ENCODE measurements at places on chromosomes 2 and 18.

- DNase-seq, result peak; percentile 4
Observed at GRCh38 chr2:19643117-19643518, 258.7 kb downstream of the TTC32 start.

DNA sequence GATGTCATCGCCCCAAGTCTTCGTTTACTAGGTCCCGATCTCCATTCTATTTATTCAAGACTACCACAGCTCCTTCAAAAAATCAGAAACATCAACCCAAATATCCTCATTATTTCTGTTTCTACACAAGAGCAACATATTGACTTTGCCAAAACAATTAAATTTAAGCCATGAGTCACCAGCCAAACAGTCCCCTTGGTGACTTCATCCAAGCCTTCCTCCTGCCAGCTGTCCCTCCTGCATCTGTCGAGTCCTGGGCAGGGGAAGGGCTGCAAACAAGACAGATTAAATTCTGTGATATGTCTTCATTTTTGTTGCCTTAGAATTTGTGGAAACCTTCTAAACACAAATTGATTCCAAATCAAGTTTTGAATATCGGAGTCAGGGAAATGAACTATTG, 110.3 kb downstream of the SP3 start:
- DNase-seq, result peak; percentile 71

DNA sequence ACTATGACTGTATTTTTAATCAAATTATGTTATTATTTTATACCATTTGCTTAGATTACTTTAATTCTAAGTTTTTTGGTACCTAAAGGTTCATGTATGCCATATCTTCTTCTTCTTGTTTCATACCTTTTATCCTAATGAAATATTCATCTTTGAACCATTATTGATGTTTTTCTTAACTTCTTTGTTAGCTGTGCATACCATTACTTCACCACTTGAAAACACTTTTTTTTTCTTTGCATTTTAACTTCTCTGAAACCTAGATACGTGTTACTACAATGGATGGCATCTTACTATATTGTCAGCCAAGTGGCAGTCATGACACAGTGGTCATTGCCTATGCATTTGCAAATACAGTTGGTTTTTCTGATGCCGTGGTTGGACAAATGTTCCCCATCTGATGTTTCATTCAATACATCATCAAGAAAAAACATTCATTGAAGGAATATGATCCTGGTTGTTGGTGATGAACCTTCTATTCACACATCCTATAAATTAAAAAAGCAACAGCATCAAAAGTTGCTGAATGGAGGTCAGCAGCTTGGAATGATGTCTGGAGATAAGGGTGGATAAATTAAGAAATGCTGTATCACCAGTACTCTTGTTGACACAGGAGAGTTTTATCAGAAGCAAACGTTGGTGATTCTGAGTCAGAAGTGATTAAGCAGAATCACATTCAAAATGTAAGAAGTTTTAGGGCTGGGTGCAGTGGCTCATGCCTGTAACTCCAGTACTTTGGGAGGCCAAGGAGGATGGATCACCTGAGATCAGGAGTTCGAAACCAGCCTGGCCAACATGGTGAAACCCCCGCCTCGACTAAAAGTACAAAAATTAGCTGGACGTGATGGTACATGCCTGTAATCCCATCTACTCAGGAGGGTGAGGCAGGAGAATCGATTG, 7.4 kb downstream of the IL36A start:
- DNase-seq, result peak; percentile 76

GRCh38 chr18:42228581-42228980, 273.5 kb downstream of the PIK3C3 start:
- no peak for DNase-seq

GRCh38 chr2:157336137-157337010, 10.8 kb upstream of the ERMN start:
- peak; percentile 25 for DNase-seq

GRCh38 chr2:112001136-112001715, 53.8 kb upstream of the TMEM87B start:
- peak; percentile 35 for DNase-seq

DNA sequence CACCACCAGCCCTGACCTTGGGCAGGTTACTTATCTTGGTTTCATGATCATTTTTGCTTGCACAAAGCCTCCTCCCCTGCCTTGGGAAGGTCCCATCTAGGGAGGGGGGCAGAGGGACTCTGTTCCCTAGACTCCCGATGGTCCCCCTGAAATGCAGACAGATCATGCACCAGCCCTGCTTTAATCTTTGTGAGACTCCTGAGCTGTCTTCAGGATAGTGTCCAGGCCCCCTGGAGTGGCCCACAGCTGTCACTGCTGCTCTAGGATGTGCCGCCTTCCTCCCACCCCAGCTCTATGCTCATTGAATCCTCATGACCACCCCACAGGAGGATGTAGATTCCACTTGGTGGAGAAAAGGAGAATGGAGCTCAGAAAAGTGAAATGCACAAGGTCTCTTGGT, 28.0 kb downstream of the PCARE start:
- no peak for DNase-seq

- DNase-seq, result no peak
Observed at GRCh38 chr18:59520562-59521355, 161.7 kb upstream of the LMAN1 start.

DNA sequence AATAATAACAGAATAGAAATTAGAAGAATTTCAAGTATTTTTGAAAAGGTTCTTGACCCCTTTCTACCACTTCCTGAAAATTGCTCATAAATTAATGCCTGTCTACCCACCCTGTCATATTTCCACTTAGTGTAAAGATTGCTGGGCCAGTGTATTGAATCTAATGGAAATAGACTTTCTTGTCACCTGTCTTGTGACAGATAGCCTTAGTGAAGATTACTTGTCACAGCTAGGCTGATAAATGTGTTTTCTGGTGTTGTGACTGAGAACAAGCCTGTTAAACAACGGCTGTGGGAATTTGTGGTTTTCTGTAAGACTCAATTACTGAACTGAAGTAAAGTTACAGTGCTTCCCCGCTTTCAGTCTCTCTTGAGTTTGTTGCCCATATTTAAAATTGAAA, 37.0 kb downstream of the PIK3C3 start:
- peak; percentile 5 for DNase-seq

Measured in M059J (cell line).